ENCODE measurements at places on chromosomes 3 and 15. TPM values are rescaled to one million over a fixed set of nuclear protein-coding genes. Genes with fewer than 3 reads are reported as not detected.

DNA sequence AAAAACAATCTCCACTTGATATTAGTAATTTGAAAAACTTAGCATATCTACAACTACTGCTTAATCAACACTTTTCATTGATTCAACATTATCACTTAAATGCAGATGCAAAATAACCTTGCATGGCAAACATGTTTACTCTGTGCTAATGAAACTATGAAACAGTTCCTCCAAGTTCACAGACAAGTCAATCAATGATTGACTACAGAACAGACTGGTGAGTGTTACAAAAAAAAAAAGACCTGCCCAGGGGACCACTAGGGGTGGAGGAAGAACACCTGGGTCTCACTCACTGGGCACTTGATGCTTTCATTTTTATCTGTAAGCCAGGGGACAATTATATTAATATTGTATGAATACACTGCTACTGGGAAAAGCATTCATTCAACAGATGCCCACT lies 4.3 kb upstream of the NR2C2 start:
- DNase-seq = no peak

- DNase-seq = no peak
Observed at GRCh38 chr3:69200384-69201068, 78.1 kb upstream of the LMOD3 start.

- no peak for DNase-seq
Observed at GRCh38 chr3:112958811-112959560, 15.9 kb downstream of the CD200R1 start.

The ST8SIA2 gene
- 6.3 TPM for total RNA-seq

DNA sequence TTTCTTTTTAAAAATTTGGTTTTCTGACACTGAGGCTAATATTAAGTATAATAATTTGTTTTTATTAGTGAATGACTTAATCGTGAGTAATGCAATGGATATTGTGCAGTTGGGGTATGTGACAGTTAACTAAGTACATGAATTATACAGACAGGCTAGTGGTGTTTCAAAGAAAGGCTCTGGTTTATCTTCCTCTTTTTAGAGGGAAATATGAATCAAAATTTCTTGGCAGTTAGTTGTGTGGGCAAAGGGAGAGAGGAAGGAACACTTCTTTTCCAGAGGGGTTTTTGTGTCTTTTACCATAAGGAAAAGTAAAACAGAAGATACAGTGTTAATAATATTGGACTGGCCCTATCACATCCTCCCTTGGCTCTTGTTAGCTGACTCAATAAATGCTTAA lies 2.7 kb downstream of the ZNF654 start:
- DNase-seq = no peak

DNA sequence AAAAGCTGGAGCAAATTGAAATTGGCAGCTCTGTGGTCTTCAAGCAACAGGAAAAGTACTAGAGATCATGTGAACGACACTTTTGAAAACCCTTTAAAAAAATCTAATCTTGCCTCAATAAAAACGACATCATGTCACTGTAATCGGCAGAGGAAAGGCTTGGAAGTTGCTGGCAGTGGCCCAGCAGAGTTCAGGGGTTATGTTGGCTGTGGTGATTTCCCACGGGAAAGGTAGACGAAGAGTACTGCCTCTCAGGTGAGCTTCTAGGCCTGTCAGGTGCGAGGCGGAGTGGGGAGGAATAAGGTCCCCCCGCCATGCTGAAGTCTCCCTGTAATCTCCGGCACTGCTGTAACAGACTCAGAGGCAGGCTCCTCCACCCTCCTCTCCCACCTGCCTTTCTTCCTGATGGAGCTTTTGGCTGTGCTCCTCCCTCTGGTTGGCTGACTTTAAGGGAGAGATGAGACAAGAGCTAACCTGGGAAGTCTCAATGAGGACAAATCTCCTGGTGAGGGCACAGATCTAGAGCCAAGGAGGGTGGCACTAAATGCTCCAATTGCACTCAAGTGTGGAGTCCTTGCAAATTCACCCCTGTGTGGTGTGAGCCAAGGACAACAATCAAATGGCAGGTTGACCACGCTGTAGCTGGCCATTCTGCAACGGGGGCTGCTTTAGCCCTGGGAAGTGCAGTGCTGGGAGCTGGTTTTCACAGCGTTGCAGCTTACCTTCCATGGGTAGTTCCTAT lies 18.7 kb upstream of the HES1 start:
- no peak for DNase-seq

All from epithelial cell of proximal tubule (primary cell).